SW480 (cell line): ENCODE measurements at places on chromosomes 6 and 20.
A peak's percentile ranks its signal among the peaks of the same experiment; 100 is the strongest.

GRCh38 chr20:60816901-60817300 is 435.2 kb upstream of the CDH4 start:
- DNase-seq = no peak

GRCh38 chr6:71324194-71324785 is 35.7 kb downstream of the OGFRL1 start:
- no peak for DNase-seq

GRCh38 chr6:26122005-26122388 is 34.8 kb downstream of the HFE start:
- DNase-seq = no peak

DNA sequence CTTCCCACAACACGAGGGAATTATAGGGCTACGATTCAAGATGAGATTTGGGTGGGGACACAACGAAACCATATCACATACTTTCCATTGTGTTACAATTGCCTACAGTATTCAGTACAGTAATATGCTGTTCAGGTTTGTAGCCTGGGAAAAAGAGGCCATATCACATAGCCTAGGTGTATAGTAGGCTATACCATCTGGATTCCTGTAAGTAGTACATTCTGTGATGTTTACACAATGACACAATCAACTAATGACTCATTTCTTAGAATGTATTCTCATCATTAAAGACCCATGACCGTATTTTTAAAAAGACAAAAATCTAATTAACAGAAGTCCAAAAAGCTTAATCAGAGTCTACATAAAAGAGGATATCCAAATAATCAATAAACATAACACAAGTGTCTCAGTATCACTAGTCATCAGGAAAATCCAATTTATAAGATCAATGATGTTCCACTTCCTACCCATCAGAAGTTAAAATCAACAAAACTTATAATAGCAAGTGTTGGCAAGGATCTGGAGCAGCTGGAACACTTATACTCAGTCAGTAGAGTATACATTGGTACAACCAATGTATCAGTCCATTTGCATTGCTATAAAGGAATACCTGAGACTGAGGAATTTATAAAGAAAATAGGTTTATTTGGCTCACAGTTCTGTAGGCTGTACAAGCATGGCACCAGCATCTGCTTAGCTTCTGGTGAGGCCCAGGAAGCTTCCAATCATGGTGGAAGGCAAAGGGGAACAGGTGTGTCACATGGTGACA is 215.9 kb downstream of the CLVS2 start:
- no peak for DNase-seq

- no peak for DNase-seq
Observed at GRCh38 chr6:117118490-117118889, 146.9 kb upstream of the VGLL2 start.

DNA sequence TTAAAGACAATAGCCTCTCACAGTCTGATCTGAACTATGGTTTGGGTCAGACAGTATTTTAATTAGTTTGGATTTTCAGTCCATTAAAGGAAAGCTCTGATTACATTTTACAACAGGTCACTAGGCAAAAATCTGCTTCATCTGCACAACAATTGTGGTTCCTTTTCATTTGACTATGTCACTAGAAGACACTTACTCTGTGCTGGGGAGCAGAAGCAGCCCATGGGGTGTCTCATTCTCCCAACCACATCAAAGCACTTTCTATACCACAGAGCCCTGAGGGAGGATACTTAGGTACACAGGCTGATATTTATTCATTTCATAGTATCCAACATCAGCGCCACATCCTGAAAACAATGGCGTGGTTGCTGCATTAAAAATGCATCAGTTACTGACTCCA is 36.6 kb upstream of the HDAC2 start:
- DNase-seq = peak; percentile 96

GRCh38 chr20:52964131-52964530 is 8.0 kb upstream of the TSHZ2 start:
- no peak for DNase-seq

DNA sequence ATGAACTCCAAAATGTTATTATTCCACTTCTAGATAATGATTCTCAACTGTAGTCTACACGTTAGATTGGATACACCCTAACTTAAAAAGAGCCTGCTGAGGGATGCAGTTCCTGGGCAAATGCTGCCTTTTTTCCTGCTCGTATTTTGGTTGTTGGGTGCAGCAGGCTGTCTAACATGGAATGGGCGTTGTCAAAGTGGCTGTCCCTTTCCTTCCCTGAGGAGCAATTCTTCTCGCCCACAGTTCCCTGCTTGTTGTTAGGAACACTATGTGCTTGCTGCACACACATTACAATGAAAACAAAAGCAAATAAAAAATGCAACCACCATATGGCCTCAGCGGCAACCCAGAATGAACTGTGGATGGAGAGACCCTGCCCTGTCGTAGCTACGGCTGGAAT is 1.7 kb upstream of the ADGRF5 start:
- DNase-seq = no peak

DNA sequence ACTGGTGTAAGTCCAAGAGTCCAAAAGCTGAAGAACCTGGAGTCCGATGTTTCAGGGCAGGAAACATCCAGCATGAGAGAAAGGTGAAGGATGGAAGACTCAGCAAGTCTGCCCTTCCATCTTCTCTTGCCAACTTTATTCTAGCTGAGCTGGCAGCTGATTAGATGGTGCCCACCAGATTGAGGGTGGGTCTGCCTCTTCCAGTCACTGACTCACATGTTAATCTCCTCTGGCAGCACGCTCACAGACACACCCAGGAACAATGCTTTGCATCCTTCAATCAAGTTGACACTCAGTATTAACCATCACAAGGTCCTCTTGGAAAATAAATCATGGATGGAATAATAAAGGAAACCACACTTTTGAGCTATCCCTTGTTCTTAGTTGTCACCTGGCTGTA is 121.2 kb downstream of the MAP3K7 start:
- no peak for DNase-seq

DNA sequence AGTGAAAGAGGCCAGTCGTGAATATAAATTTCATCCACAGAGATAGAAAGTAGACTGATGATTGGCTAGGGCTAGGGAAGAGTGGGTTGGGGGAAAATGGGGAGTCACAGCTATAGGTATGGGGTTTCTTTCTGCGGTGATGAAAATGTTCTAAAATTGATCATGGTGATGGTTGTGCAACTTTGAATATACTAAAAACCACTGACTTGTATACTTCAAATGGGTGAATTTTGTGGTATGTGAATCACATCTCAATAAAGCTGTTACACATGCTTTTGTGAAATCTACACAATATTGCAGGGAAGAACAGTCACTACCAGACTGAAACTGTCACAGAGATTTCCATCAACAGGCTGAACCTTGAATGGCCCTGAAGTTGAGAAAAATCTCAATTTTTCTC is 61.5 kb downstream of the LYRM4 start:
- DNase-seq = no peak

GRCh38 chr20:35662551-35662950 is 2.1 kb downstream of the CPNE1 start:
- no peak for DNase-seq

DNA sequence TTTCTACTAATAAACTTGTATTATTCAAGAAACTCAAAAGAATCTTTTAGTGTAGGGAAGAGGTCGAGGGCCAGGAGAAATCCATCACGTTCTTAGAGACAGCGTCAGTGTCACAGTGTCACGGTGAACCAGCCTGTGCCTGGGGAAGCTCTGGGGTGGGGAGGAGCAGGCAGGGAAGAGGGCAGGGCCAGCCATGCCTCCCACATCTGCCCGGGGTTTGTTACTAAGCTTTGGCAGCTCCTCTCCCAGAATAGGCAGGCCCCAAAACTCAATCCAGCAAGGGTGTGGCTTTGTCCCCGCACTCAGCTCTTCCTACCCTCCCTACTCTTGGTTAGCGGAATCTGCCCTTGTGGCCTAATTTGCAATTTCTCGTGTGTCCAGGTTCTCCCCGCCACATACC is 72.9 kb downstream of the TCP11 start:
- no peak for DNase-seq

DNA sequence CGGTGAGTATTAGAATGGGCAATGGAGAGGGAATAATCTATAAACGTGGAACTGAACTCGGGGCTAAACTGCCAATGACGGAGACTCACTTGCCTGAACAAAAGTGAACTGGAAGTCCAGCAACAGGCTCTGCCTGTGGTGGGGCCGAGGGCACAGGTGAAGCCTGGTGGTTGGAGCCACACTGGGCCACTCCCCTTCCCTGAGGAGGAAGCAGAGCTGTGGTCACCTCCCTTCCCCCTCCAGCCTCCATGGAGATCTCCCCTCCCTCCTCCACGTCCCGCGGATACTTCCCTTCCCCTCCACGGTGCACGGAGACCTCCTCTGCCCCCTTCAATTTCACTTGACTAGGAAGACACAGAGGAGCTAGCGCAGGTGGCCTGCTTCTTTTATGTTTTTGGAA is 14.7 kb upstream of the DSP start:
- no peak for DNase-seq

GRCh38 chr6:43248791-43249190 is 5.5 kb downstream of the TTBK1 start:
- DNase-seq = no peak

DNA sequence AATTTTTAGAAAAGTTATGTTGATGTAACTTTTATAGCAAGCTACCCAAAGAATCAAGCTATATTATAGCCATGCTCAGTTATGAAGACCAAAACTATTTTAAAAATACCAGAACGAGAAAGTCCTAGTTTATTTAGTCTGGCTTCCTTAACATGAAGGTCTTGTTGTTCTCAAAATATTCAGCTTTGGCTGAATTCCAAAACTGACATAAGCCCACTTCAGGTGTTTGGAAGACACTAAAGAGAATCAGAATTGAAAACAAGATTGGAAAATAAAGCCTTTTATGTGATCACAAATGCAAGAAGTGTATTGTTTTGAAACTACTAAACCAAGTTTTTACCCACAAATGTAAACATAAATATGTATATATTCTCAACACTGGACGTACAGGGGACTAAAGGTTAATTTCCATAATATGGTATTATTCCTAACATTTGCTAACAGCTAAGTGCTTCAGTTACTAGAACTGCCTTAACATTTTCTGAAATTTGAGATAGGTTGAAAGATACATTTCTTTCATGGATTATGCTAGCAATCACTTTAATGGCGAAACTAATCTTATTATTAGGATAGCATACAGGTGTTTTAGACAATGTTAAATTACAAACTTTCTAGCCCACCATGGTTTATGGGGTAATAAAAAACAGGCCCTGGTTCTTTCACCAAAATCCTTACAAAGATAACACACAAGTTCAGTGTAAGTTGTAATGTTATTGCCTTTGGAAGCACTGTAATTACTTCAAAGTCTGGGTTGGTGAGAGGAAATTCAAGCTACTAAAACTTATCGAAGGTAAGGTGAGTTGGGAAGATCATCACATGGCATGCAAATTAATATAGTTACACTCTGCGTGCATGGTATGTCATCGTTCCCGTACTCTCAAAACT is 1.6 kb downstream of the MAP3K5 start:
- DNase-seq = no peak

GRCh38 chr6:166257911-166258318 is 50.3 kb downstream of the PRR18 start:
- peak; percentile 68 for DNase-seq

GRCh38 chr20:7792150-7792869 is 147.9 kb downstream of the HAO1 start:
- no peak for DNase-seq

- DNase-seq = no peak
Observed at GRCh38 chr6:2746557-2747061, 4.1 kb downstream of the MYLK4 start.

DNA sequence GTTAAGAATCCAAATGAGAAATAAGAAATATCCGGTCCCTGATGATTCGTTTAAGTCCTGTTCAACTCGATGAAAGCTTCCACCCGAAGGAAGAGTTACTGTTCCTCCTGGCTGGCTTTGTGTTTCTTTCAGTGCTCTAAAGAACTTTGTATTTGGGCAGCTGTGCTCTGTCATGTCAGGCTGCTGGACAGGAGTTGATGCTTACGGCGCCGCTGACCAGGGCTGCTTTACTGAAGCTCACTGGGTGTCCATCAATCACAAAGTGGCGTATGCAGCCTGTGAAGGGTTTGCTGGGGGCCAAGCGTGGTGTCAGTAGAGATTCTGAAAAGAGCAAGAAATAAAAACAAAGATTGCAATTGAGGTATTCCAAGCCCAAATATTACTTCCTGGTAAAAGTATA is 21.9 kb downstream of the FAM229B start:
- no peak for DNase-seq
